Mesenchymal stem cell (in vitro differentiated cells and primary cell): ENCODE measurements at places on chromosomes 7 and 10.

- DNase-seq, result peak; percentile 46
Measured at GRCh38 chr7:102064361-102065025, 222.2 kb upstream of the SH2B2 start.

GRCh38 chr10:110610308-110610774 lies 33.8 kb upstream of the RBM20 start:
- peak; percentile 55 for DNase-seq

GRCh38 chr10:53314876-53315275 lies 542.3 kb upstream of the MBL2 start:
- DNase-seq, result peak; percentile 87

DNA sequence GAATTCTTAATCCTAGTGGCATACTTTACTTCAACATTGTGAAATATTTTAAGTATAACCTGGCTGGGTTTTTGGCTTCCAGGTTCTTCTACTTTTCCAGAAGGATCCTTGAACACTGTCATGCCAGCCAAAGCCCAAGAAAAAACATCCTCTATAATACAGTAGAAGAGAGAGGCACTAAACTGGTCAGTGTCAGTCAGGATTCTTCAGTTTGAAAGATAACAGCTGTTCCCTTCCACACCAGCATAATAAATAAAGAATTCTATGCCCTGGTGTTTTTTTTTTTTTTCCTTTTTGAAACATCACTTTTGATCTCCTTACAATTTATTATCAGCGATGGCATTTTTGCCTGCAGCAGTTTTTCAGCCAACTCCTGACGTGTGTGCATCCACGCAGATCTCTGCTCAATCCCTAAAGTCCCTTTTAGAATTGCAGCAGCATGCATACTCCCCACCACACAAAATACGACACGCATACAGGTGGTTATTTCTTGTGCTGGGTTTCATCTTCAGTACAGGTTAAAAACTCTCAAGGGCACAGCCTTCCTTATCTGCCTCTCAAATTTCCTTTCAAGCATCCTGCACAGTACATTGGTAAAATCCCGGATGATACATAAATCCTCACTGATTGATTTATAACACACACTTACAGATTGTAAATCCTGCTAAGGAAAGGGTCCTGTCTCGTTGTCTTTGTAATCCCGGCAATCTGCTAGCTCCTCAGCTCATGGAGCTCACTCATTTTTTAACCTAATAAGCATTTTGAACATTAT lies 100.2 kb downstream of the TPK1 start:
- no peak for DNase-seq

DNA sequence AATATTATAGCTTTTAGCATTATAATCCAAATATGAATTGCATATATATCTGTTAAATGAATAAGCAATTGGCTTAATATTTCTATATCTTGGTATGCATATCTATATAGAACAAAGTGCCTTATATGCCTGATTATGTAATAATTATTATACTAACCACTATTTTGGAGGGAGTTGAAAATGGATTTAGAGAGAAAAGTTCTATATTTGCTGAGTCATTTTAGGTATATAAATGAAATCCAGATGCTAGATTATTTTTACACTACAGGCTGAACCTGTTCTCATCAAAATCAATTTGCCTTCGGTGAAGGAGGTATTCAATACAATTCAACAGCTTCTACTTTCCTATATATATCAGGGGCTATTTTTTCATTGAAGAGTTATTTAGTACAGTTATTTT lies 276.4 kb downstream of the PCLO start:
- no peak for DNase-seq

DNA sequence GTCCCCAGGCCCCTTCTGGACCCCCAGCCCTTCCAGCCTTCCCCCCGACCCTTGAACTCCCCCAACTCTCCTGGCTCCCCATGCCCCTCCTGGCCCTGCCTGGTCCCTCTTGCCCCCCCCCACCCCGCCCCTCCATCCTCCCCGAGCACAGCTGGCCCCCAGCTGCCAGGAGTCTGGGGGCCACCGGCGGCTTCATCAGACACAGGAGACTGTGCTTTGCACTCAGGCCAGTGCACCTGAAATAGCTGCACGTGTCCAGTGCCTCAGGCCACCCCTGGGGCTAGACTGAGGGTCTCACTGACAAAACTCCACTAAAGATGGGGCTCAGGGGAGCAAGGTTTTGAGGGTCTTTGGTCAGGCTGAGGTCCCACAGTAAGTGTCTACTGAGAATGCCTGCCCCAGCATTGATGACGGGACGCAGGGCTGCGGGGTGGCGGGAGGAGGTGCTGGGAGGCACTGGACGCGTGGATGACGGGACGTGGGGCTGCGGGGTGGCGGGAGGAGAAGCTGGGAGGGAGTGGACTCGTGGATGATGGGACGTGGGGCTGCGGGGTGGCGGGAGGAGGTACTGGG lies 6.5 kb downstream of the FOXL3 start:
- no peak for DNase-seq

- no peak for DNase-seq
Measured at GRCh38 chr10:110404825-110405224, 92.9 kb upstream of the DUSP5 start.

GRCh38 chr10:71530781-71531180 lies 134.1 kb downstream of the CDH23 start:
- DNase-seq, result no peak

DNA sequence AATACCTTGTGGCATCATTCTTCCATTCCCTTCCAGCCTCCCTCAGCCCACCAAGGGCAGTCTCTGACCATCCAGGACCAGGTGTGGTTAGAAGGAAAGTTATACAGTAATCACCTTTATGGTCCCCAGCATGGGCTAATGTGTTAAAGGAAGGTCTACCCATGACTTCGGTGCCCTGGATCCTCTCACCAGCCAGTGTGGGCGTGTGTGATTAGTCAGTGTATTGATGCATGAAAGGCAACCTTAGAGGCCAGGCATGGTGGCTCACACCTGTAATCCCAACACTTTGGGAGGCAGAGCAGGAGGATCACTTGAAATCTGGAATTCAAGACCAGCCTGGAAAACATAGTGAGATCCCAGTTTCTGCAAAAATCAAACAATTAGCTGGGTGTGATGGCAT lies 88.9 kb downstream of the APBB1IP start:
- no peak for DNase-seq

- no peak for DNase-seq
Measured at GRCh38 chr10:18109341-18109870, 30.8 kb upstream of the CACNB2 start.

- no peak for DNase-seq
Measured at GRCh38 chr7:108503112-108504026, 22.6 kb downstream of the PNPLA8 start.

DNA sequence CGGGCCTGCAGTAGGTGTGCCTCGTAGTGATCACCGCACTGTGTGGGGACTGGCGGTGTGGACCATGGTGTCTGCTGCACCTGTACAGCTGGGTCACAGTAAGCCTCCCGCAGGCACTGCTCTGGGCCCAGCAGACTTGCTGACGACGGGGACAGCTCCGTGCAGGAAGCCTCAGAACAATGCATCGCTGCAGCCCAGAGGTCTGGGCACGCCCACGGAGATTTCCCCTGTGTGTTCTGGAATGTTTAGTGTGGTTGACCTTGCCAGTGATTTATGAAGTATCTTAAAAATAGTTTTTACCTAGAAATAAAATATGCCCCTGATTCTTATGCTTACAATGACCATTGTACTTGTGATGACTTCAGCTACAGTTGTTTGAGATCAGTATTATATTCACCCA lies 59.1 kb upstream of the ZNF32 start:
- no peak for DNase-seq

- no peak for DNase-seq
Measured at GRCh38 chr10:11602358-11602757, 9.1 kb downstream of the USP6NL start.

GRCh38 chr7:78521961-78522360 lies 723.4 kb downstream of the PHTF2 start:
- no peak for DNase-seq

DNA sequence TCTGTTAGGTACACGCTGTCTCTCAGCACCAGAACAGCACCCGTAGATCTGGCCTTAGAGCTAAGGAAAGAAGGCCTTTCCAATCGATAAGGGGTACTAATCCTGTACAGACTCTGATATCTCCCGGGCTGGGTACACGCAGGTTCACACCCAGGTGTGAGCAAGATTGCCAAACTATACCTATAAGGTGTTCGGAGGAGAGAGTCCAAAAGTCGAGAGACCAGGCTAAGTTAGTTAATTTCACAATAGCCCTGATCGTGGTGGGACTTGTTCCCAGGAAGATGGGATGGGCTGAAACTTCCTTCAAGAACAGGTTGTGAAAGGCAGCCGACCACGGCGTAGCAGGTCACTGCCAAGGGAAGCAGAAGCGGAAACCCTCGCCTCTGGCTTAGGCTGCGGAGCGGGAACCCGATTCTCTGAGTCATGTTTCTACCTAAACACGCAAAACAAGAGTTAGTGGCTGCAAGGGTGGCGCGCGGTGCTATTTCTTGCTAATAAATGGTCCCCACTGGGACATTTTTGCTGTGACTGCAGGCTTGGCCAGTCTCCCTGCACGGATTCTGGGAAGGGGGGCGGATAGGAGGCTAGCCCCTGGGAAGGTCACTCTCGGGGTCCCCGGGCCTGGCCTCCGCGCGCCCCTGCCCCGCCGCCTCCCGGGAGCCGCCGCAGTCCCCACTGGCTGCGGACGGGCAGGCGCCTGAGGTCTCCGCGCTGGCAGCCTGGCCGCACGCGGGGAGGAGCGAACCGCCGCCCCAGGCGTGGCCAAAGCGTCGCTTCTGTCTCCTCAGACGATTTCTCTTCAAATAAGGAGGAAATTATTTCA lies 75.4 kb upstream of the PDSS1 start:
- DNase-seq, result no peak

DNA sequence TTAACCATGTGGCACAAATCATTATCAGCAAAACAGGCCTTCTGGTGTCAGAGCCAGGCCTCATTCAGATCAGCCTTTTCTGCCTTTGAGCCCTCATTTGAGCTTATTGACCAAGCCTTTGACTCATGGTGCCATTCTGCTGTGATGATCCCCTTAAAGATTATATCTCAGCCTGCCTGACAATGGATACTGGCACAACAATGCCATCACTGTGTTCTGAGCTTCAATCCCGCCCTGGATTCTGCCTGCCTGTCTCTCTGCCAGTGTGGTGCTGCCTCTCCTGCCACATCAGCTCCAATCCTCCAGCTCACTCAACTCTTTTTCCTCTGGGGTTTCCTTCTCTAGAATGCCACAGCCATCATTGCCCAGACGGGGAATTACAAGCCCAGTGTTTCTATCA lies 52.6 kb downstream of the SRI start:
- no peak for DNase-seq

GRCh38 chr7:103127006-103127405 lies 21.9 kb downstream of the NAPEPLD start:
- DNase-seq, result no peak

- DNase-seq, result no peak
Measured at GRCh38 chr7:71286336-71286735, 154.4 kb downstream of the GALNT17 start.
